ENCODE measurements at places on chromosomes 1 and 21.

DNA sequence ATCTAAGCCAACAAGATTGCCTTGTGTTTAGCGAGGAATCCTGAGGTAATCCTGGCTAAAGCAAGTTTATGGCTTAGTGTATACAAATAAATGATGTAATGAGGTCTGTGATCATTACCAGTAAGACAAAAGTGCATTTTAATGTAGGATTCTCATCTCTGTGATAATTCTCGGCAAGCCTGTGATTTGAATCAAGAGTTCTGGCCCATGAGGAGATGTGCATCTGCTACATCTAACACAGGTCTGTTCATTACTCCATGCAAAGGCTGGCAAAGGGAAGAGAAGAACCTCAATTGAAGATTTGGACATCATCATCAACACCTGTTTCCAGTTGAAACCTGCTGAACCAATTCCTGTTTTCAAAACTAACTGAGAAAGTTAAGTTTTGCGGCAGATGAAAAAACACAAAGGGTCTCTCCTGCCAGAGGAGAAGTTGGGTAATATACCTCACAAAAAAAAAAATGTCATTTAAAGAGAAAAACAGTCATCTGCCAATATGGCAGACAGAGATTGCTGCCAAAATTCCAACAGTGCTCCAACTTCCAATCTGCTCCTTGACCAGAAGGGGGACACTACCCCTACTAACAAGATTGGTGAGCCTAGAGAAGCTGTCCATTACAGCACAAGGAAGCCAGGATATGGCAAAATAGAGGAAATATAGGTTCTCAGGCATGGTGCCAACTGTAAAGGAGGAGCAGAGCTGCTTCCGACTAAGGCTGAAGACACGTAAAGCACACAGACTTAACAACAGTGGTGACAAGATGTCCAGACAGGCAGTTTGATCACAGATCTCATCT lies 453.7 kb downstream of the TTLL7 start:
- no peak for DNase-seq

DNA sequence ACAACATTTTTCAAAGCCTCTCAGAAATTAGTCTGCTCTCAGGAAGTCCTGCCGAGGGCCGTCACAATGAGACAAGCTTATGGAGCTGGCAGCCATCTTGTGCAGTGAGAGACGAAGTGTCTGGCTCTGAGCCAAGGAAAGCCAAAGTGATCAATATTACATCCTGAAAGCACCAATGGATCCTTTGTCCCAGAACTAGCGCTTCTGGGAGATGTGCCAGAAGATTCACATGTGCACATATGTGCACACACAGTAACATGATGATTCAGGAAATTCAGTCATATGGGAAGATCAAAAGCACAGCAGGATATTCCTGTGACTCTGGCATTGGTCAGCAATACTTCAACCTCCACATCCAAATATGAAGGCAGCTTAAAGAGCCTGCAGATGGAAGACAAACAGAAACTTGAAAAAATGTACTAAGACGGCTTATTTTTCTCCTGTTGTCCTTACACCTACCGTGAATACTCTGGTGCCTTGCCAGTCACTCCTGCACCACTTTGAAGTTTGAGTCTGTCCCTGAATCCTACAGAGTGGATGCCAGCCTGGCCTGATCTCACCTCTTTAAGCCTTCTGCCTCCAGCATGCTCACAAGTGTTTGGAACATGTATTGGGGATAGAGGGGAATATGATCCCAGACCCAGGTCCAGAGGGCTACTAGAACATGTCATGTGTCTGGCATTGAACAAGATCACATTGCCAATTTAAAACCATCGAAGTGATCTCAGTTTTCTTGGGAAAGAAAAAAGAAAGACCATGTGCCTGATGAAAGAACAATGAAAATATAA lies 44.5 kb upstream of the PRRX1 start:
- no peak for DNase-seq

DNA sequence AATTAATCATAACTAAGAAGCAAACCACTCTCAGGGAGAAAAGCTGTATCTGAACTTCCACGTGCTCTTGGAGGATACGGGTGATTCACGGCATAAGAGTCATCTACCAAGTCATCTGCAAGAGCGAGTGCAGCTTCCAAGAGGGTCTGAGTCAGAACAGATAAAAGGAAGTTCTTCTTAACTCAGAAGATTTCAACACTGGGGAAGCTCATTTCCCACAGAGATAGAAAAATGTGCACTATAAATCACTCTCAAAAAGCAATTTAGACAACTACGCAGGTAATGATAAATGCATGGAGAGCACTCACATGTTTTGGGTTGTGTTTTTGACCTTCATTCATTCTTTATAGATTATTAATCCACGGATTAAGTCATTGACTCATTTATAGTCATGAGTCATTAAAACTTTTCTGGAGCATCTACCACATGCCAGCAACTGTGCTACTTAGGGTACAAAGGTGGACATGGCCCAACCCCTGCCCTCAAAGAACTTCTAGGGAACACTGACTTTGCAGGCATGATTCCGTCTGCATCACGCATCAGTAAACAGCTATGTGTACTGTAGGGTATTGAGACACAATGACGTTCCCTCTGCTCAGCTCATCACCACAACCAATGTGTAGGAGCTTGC lies 20.8 kb downstream of the KCNJ15 start:
- no peak for DNase-seq

DNA sequence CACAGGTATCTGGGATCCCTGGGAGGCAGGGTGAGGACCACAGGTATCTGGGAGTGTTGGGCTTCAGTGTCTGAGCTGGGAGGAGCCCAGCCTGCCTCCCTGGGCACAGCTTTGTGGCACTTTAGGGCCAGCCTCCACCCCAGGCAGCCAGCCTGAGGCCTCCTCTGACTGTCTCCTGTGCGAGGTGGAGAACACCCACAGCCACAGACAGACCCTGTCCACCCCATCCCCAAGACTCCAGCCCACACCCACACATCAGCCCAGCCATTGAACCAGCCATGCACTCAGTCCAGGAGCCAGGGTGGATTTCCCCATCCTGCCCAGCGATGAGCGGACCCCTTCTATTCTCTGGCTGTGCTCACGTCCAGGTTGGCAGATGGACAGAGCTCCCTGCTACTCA lies 21.8 kb upstream of the TNFRSF1B start:
- DNase-seq, result no peak

GRCh38 chr1:3282656-3283430 lies 171.6 kb upstream of the ARHGEF16 start:
- no peak for DNase-seq

- no peak for DNase-seq
These were observed 69.7 kb upstream of the ZC3H12A start for GRCh38 chr1:37404711-37405110.

GRCh38 chr21:17554679-17555465 lies 42.0 kb downstream of the CXADR start:
- no peak for DNase-seq

- DNase-seq, result no peak
These were observed 13.3 kb downstream of the AHCYL1 start for GRCh38 chr1:109997867-109998229.

GRCh38 chr1:150256554-150257341 lies 826 bp upstream of the CA14 start:
- no peak for DNase-seq

DNA sequence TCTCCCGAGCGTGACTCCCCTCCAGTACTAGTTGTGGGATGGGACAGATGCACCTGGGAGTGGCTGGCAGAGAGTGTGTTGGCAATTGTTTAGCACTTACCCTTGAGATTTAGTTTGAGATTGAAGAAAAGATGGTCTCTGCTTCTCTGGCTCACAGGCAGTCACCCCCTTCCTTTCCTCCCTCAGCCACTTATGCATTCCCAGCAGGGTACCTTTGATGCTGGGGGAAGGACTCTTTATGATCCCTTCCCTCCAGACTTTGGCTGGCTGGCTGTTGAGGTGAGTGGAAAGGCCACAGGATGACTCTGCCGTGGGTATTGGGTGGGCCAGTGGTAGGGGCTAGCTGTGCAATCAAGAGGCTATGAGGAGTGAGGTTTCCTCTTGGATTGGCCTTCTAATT lies 236.8 kb downstream of the CAMTA1 start:
- DNase-seq, result no peak

DNA sequence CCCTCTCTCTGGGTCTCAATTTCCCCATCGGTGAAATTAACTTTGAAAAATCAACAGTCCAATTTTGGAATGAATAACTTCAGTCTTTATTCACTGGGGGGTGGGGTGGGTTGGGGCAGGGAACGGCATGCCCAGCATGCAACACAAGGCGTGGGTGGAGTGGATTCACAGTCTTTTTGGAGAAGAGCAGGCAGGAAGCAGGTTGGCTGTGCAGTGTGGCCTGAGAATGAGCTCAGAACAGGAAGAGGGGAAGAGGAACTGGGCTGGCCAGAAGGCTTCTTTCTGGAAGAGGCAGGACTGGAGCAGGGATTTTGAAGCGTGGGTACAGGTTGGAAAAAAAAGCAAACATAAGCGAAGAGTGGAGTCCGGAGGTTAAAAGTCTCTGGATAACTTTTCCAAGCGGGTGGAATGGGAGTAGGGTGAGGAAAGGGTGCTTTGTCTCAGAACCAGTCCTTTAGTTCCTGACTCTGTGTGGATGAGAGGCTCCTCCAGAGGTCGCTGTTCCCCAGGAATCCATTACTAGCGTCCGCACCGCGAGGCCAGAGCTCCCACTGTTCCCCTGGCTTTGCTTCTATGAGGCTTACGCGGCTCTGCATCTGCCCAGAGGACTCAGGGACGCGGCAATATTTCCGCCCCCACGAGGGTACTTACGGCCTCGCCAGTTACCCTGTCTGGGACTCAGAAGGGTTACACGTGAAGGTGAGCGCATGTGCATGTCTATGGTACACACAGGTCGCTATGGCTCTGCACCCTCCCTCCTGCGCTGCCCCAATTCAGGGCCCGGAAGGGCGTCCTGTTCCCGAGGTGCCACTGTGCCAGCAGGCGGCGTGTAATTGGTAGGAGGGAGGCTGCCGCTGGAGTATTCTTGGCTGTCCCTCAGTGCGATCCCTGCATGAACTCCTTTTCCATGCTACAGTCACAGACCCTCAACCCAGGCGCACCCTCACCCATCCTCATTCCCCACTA lies 5.5 kb upstream of the FOXD2 start:
- DNase-seq, result peak; percentile 28

DNA sequence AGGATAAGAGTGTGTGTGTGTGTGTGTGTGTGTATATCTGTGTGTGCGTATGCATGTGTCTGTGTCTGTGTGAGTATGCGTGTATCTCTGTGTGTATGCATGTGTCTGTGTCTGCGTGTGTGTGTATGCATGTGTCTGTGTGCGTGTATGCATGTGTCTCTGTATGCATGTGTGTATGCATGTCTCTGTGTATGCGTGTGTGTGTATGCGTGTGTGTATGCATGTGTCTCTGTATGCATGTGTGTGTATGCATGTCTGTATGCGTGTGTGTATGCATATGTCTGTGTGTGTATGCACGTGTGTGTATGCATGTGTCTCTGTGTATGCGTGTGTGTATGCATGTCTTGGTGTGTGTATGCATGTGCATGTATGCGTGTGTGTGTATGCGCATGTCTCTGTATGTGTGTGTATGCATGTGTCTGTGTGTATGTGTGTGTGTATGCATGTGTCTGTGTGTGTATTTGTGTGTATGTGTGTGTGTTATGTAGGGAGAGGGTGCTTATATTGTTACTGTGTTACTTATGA lies 247.8 kb downstream of the DYRK1A start:
- no peak for DNase-seq

DNA sequence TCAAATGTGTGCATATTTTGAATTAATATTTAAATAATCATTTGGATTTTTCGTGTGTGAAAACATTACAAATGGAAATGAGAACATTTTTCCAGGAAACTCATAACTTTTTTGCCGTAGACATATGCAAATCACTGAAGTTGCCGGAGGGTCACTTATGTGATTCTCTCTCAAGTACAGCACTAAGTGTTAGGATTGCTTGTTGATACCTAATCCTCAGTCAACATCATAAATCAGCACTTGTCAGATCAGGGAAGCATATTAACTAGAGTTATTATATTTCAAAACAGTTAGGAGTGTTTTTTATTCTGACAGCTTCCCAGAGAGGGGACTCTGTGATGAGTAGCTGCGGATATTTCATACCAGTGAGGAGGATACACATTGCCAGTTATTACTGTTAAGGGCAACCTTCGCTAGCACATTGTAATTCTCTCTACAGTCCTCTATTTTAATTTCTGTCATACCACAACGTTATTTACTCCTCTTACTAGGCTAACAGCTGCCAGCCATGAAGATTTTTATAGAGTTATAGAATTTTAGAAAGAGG lies 41.5 kb downstream of the NCAM2 start:
- DNase-seq, result no peak

DNA sequence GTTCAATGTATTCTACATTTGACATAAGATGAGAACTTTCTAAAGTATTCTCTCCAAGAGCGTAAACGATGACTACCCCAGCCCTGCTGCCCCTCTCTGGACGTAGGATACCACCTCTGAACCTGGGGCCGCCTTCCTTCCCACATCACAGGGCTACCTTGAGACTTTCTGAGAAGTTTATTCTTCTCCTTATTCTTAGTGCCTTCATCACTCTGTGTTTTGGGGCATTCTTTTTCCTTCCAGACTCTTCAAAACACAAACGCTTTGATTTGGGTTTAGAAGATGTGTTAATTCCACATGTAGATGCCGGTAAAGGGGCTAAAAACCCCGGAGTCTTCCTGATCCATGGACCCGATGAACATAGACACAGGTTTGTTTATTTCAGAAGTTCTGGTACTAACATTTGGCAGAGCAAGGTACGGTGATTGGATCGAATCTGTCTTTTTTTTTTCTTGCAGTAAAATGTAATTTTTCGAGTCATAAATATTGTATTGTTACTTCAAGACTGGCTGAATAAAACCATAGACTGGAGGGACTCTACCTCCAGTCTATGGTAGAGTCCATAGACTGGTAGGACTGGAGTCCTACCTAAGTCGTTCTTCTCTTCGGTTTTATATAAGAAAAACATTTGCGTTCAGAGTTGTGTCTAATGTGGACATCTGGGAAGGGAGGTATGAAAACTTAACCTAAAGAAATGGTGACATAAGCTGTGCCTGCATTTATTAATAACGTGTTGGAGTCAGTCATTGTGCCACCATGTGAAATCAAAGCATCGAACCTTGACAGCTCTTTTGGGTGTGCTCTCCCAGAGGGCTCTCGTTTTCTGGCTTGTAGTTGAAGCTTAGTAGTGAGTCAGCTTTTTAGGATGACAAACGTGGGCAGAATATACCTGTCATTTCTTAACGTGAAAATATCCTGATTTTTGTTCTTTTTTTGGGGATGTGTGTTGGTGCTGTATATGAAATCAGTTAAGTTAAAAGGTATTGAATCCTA lies 1.2 kb downstream of the MAN1A2 start:
- DNase-seq, result no peak

- DNase-seq, result no peak
These were observed 13.8 kb upstream of the SFN start for GRCh38 chr1:26848941-26849774.

DNA sequence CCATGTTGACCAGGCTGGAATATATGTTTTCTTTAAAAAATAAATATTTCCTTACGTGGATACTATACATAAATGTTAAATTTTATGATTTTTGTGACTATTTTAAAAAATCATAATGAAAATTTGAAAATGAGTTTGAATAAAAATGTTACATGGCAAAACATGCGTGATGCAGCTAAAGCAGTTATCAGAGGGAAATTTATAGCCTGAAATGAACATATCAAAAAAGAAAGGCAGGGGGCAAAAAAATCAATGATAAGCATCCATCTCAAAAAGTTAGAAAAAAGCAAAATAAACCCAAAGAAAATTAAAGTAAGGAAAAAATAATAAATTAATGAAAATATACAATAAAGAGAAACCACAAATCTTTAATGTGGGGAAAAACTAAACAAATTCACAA lies 8.6 kb downstream of the CCSAP start:
- DNase-seq, result no peak

Measured in activated T-helper 1 cell treated with anti-CD3 and anti-CD28 coated beads, Interleukin-2, amount 50 U/mL, for 16 hours (primary cell).